ENCODE measurements at places on chromosomes 1 and 21.

DNA sequence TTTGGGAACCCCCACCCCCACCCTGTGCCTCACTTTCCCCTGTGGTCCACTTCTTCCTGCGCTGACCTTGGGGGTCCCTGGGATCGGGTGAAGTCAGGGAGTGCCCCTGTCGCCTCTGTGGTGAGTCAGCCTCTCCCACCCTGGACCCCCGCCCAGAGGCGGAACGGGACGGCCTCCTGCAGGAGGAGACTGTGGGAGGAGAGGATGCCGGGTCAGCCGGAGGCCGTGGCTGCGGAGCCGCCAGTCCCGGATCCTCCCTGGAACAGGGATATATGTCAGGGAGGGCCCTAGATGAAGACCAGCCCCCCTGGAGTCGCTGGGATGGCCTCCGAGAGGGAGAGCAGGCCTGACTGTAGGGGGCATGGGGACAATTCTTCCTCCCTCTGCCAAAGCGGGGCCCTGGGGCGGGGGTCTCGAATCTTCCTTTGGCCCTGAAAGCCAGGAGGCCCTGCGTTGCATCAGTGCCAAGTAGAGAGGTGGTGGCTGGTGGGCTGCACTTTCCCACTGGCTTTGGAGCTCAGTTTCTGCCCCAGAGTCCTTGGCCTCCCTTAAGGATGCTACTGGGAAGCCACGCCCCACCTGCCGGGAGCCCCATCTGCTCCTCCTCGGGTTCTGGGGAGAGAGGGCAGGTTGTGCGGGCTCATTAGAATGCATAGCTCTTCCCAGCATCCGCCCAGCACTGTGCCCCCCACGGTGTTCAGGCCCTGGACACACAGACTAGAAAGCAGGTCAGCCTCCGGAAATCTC lies 930 bp downstream of the ARHGEF10L start:
- DNase-seq: no peak

GRCh38 chr1:116397728-116398127 lies 24.7 kb downstream of the ATP1A1 start:
- DNase-seq: no peak

- no peak for DNase-seq
Observed at GRCh38 chr1:219113261-219113660, 60.4 kb upstream of the LYPLAL1 start.

DNA sequence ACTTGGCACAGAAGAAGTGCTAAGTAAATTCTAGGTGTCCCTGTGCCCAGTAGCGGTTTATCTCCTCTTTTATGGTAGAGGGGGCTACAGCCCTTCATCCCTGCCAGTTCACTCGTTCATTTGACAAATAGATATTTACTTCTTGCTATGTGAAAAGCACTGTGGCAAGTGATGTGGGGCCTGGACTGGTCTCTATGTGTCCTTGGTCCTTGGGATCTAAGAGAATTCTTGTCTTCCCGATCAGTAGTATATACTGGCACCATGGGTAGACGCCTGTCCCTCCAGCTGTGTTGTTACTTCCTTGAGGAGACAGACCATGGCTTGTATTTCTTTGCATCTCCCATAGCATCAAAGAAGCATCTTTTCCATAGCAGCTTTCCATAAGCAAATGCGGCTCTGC lies 29.7 kb downstream of the EIF2D start:
- DNase-seq: no peak

- DNase-seq: no peak
Observed at GRCh38 chr1:74629283-74629682, 44.3 kb downstream of the ERICH3 start.

DNA sequence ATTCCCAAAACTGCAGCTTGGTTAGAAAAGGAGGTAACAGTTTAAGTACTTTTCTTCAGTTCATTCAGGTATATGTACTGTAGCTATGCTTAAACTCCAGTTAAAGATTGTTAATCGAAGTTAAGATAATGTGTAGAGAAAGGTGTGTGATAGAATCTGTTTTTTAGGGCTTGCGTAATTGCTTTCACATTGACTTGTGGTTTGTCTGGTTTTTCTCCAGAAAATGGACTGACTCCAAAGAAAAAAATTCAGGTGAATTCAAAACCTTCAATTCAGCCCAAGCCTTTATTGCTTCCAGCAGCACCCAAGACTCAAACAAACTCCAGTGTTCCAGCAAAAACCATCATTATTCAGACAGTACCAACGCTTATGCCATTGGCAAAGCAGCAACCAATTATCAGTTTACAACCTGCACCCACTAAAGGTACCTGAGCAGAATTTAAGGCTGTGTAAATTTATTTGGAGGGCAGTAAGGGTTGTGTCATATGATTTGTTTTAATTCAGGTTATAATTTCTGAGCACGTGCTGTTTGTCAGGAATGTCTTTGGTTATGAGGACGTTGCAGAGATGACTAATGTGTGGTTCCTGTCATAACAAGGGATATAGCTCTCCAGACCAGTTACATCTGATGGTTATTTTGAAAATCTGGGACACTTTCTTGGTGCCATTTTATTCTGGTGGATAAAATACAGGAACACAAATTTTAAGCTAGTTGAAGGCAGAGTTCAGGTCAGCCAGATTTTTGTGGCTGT lies 26.0 kb downstream of the ATF6 start:
- DNase-seq: no peak

DNA sequence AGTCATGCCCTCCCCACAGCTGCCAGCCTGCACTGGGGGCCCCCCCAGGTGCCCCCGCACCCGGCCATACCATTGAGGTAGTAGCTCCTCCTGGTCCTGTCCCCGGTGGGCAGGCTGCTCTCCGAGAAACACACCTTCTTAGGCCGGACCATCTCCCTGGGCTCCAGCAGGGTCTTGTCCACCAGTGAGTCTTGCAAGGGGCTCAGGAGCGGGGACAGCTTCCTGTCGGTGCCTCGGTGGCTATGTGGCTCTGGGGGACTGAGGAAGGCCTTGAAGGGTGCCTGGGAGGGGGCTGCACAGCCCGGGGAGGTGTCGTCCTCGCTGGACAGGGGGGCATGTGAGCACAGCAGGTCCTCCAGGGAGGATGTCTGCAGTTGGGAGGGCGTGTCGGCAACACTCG lies 12.9 kb upstream of the FTCD start:
- DNase-seq: no peak

Data from stimulated activated CD4-positive, alpha-beta T cell treated with anti-CD3 and anti-CD28 coated beads, Interleukin-4, amount 100 ng/mL, for 48 hours (primary cell).